ENCODE measurements at places on chromosomes 1 and 21.

GRCh38 chr1:101281751-101282150, 44.9 kb downstream of the S1PR1 start:
- no peak for DNase-seq

- DNase-seq, result no peak
These were observed 72.1 kb upstream of the ZBTB40 start for GRCh38 chr1:22379566-22379965.

GRCh38 chr21:44460441-44460755, 5.1 kb downstream of the LRRC3 start:
- DNase-seq, result no peak

- DNase-seq, result no peak
These were observed 218.5 kb downstream of the SDCCAG8 start for GRCh38 chr1:243474136-243474881.

- no peak for DNase-seq
These were observed 31.1 kb downstream of the AK4 start for GRCh38 chr1:65179148-65179547.

GRCh38 chr1:95679262-95679661, 445.3 kb downstream of the RWDD3 start:
- DNase-seq, result no peak
